ENCODE measurements at places on chromosomes 1 and 21.

GRCh38 chr1:119768778-119769177 is at the start of gene HMGCS2:
Gene HMGCS2, minus strand, starts transcription at chr1:119768905. Its CDS starts 61 bp downstream, at chr1:119768844.
- no peak for ATAC-seq

DNA sequence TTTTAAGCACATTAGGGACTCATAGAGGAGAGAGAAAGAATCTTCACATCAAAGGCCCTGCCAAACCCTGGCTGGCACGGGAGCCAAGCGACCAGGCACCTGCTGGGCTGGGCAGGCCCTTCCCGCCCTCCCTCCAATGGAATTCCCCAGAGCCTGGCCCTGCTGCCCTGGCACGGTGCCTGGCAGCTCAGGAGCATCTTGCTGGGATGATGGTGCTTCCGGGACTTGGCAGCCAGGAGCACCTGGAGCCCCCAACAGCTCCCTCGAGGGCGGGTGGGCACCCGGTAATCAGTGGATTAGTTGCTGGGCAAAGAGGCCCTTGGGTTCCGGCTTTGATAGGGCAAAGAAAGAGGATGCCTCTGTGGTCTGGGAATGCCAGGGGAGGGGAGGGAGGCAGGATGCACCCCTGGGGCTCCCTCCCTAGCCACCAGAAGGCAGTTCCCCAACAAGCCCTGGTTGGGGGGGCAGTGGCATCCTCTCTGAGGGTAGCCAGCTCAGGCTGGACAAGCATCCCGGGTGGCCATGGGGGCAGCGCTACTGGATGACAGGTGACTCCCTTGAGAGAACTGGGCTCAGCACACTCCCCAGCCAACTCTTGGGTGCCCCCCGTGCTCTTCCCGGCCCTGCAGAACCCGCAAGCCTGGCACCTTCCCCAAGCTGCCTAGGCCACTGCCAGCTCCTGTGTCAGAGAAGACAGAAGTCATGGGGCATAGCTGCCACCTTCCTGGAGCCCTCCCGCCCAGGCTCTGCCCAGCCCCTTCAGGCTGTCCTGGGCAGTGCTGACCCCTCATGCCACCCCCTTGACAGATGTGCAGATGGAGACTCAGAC is 26.4 kb downstream of the KRTAP10-1 start:
- no peak for ATAC-seq

DNA sequence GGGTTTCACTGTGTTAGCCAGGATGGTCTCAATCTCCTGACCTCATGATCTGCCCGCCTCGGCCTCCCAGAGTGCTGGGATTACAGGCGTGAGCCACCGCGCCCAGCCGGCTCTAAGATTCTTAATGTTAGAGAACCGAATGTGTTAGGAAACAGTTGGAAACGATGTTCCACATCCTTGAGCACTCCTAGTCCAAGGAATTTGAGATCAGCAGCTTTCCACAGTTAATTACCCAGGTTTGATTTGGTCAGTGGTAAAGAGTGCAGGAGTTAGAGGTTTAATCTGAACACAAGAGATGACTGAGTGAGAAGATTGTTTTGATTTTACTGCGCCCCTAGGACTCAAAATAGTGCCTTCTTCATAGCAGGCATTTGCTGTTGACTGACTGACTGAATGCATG is 75.9 kb upstream of the BMP8A start:
- no peak for ATAC-seq

GRCh38 chr1:218164111-218164929 is 120.8 kb upstream of the RRP15 start:
- ATAC-seq: peak; percentile 76

DNA sequence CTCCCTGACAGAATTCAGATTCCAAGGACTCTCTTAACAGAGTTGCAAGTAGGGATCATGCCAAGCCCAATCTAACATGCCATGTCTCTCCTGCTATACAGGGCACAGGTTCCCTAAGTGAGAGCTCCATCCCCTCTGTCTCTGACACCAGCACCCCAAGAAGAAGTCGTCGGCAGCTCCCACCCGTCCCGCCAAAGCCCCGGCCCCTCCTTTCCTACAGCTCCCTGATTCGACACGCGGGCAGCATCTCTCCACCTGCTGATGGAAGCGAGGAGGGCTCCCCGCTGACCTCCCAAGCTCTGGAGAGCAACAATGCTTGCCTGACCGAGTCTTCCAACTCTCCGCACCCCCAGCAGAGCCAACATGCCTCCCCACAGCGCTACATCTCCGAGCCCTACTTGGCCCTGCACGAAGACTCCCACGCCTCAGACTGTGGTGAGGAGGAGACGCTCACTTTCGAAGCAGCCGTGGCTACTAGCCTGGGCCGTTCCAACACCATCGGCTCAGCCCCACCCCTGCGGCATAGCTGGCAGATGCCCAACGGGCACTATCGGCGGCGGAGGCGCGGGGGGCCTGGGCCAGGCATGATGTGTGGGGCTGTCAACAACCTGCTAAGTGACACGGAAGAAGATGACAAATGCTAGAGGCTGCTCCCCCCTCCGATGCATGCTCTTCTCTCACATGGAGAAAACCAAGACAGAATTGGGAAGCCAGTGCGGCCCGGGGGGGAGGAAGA is 263.2 kb downstream of the ZNF648 start:
- ATAC-seq: no peak

DNA sequence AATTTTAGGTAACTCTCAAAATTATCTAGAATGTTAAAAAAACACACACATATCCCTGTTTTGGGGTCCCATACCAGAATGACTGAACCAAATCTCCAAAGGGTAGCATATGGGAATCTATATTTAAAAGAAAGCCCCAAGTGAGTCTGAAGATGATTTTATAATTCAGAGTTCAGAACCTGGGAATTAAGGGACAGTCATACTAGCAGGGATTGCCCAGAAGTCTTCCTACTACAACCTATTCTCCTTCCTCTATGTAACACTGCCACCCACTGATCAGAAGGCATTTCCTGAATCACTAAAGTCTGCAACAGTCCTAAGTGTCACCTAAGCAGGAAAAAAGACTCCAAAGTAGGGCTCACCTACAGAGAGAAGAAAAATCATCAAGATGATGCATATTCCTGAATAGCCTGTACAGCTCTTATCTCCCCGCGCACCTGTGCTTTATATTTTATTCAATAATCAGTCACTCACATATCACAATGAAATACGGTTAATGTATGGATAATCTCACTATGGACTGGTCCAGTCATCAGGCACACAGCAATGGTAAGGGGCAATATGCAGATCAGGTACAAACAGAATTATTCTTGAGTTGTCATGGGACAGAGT is 4.9 kb downstream of the RGS1 start:
- ATAC-seq: no peak

GRCh38 chr1:234478152-234478480 is 863 bp downstream of the TARBP1 start:
- ATAC-seq: peak; percentile 54

DNA sequence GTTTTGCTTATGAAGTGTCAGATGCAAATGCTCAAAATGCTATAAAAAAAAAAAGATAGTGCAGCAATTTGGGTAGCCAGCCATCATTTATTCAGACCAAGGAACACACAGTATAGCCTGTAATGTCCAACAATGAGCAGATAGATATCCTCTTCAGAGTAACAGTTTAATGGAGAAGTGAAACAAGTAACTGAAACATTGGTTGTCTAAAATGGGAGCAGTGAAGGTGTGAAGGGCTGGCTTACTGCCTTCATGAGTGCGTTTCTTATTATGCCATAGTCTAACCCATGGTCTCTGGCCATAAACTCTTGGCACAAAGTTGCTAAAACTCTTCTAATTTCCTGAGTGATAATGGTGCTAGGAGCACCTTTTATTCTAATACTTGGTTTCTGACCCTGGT is 11.4 kb downstream of the RGS5 start:
- no peak for ATAC-seq

GRCh38 chr1:207917080-207917479 is 6.2 kb upstream of the CD34 start:
- no peak for ATAC-seq

GRCh38 chr1:57034713-57035112 is 68.9 kb upstream of the C8B start:
- ATAC-seq: no peak

- no peak for ATAC-seq
Observed at GRCh38 chr21:46002841-46003574, 21.4 kb downstream of the COL6A1 start.

DNA sequence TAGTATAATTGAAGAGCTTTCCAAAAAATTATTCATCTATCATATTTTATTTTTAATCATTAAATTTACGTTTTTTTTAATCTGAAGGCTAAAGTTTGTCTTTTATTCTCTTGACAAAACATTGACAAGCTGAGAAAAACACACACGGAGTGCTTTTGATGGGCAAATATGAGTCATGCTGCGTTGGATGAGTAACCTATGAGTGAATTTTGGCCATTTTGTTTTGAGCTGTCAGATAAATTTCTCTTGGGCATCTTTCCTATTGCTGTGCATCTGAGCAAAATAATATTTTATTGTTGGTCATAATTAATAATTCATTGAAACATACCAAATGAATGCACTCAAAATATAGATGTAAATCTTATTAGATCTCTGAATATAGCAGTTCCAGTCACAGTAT is 1144.1 kb upstream of the ADGRL2 start:
- ATAC-seq: no peak

GRCh38 chr1:110594456-110595352 is 11.5 kb downstream of the KCNA2 start:
- no peak for ATAC-seq

DNA sequence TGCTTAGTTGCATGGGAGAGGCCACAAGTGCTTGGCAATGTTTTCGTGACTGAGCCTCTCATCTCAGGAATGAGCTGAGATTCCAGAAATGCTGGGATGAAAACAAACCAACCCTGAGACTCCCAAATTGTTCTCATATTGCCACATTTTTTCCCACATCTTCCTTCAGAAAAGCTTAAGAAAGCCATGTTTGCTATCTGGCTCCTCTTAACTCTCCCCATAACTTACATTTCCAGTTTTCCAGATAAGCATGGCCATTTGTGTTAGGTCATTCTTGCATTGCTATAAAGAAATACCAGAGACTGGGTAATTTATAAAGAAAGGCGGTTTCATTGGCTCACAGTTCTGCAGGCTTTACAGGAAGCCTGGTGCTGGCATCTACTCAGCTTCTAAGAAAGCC is 17.2 kb downstream of the DSCAM start:
- no peak for ATAC-seq

DNA sequence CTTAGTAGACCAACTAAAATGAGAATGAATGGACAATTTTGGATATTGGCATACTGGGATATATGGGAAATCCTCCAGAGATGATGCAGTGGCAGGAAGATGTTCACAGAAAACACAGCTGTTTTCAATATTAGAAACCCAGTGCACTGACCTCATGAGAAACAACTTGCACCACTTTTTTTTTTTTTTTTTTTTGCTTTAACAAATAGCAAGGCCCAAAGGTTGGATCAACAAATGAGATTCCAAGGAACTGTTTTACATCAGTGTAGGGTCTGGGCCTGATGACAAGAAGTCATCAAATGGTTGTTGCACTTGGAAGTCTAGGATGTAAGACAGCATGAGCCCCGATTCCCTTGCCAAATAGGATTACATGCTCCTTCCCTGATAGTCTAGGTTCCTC is 110.7 kb downstream of the SLC25A24 start:
- ATAC-seq: no peak

DNA sequence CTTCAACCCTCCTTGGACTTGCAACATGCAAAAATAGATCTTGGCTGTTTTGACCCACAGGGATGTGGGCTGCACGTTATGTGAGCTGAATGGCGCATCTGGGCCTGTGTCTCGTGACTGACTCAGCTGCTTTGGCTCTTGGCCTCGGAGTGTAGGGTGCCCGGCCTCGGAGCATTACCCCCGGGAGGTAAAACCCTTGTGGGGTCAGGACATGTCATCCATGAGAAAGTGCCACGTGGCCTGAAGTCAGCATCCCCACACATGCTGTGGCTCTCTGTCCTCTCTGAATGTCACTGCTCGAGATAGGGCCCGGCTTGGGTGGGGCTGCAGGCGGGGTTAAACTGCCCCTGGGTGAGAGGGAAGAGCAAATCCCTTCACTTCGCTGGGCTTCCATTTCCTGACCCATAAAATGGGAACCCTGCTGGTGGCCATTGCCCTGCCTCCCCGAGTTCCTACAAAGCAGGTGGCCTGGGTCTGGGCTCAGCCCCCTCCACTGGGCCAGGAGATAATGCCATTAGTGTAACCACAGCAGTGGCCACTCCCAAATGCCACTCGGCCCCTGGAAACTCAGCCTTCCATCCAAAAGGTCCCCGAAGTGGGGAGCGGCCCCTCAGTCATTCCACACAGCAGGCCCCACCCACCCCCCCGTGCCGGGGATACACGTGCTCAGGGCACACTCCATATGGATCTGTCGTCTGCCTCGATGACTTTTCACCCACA is 22.8 kb upstream of the TSPEAR start:
- ATAC-seq: no peak

GRCh38 chr1:232305050-232305449 is 324.9 kb downstream of the SIPA1L2 start:
- ATAC-seq: no peak

GRCh38 chr1:205183676-205184335 is 27.7 kb downstream of the DSTYK start:
- ATAC-seq: no peak

DNA sequence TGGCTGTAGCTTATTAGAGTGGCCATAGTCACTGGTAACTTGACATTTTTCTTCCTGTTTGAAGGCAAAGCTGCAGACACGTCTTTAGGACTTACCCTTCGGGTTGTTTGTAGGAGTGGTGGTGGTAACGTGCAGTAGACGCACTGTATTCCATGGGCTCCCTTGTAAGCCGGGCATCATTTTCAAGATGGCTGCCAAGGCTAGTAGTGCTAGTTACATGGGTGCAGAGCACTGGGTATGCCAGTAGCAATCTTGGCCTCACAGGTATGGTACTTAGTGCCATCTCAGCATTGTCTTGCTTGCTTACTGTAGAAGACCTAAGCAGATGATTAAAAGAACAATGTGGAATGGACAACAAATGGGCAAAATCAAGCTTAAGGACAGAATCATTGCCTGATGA is 1.9 kb downstream of the YBX1 start:
- no peak for ATAC-seq

- ATAC-seq: no peak
Observed at GRCh38 chr21:37356706-37357105, 9.9 kb upstream of the DYRK1A start.

GRCh38 chr1:223708001-223708359 is 4.4 kb upstream of the CAPN2 start:
- ATAC-seq: no peak

DNA sequence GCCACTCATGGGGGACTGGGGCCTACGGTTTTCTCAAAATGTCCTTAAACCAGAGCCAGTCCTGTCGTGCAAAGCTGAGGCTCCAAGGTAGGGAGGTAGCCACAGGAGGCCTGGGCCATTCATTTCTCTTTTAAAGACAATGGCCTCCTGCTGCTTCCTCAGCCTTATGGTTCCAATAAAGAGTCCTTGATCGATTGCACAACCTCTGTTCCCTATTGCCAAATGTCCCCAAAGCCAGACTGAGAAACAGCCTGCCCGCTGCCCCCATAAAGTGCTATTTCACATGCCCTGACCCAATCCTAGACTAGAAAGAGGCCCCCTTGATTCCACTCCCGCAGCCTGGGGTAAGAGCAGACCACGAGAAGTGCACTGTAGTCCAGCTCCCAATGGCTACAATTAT is 166.7 kb downstream of the CLIC6 start:
- ATAC-seq: no peak

GRCh38 chr21:46160907-46161632 is 5.7 kb upstream of the FTCD start:
- ATAC-seq: no peak

GRCh38 chr1:87230501-87230900 is 98.2 kb upstream of the LMO4 start:
- ATAC-seq: peak; percentile 43

- no peak for ATAC-seq
Observed at GRCh38 chr1:226093621-226094020, 31.1 kb downstream of the H3-3A start.

Data from motor neuron (in vitro differentiated cells).